Heart right ventricle (tissue), 16 donors: ENCODE measurements at places on chromosomes 6 and 20. TPM values are rescaled to one million over a fixed set of nuclear protein-coding genes. Genes with fewer than 3 reads are reported as not detected.

Gene SAYSD1
- total RNA-seq = 9.4 TPM

DNA sequence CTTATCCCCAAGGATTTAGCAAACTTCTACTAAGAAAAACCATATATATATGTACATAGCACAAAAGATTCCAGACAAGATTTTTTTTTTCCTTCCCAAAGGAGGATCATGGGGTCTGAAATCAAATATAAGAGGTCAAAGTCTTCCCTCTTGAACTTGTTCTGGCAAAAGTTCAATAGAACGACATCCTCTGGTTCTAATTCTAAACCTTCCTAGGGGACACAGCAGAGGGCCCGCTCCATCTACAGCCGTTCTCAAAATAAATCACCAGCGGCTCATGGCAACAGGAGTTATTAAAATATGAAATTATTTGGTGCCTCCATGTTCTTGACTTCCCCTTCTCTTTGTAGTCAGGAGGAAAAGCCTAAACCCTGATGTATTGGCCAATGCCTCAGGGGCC is 29.0 kb downstream of the ANKRD60 start:
- DNase-seq = no peak

GRCh38 chr6:105832313-105832761 is 253.8 kb upstream of the PRDM1 start:
- DNase-seq = no peak

Gene EEF1A2
- total RNA-seq = 1,256 TPM

Gene B3GAT2
- not detected for total RNA-seq

Gene SIRT5
- total RNA-seq = 55.2 TPM

DNA sequence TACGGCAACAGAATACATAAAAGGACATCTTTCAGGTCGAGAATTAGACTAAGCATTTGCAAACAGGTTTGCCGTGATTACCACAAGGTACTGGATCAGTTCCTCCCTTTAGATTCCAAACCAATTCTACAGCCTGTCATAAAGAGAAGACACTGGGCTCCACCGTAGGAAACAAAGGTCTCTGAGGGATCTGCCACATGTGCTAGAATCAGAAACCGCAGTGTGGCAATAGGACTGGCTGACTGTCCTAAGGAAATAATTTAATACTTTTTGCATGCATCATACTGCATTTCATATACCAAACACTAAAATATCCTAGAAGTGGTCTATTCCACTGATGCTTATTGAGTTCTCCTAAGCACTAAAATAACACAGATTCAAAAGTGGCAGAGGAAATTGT is 59.2 kb downstream of the POPDC3 start:
- DNase-seq = no peak
